ENCODE measurements at places on chromosomes 16 and 17.

GRCh38 chr17:67018471-67019434 is 25.6 kb upstream of the CACNG1 start:
- no peak for DNase-seq

DNA sequence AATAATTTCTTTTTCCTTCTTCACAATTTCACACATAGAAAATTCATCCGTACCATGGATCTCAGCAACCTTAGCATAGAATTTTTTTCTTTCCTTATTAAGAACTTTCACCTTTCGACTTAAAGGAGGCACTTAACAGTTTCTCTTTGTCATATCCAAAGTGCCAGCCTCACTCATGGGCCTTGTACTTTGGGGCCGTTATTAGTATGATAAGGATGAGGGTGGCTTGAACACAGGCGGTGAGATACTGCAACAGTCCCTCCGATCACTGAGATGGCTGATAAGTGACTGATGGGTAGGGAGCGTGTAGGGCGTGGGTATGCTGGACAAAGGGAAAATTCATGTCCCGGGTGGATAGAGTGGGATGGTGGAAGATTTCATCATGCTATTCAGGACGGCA is 85.3 kb downstream of the OR1D5 start:
- DNase-seq = no peak

- no peak for DNase-seq
These were observed 71.3 kb downstream of the KANSL1 start for GRCh38 chr17:46121841-46122485.

GRCh38 chr17:75144816-75145512 is 9.3 kb downstream of the JPT1 start:
- no peak for DNase-seq

- DNase-seq = no peak
These were observed 25.1 kb downstream of the RAI1 start for GRCh38 chr17:17706140-17707060.

DNA sequence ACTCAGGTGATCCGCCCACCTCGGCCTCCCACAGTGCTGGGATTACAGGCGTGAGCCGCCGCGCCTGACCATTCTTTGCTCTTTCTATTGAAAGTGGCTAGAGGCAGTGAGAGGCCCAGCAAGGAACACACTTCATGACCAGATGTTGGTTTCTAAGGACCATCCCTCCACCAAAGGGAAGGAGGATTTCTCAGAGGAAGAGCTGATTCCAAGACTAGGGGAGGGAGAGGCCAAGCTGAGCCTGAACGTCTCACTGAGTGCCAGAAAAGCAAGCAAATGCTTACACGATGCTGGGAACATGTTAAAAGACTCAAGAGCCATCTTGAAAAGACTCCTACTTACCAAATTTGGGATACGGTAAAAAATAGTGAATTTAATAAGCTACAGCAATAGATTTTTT is 79.2 kb downstream of the MRM3 start:
- no peak for DNase-seq

- DNase-seq = no peak
These were observed 498.5 kb downstream of the WWOX start for GRCh38 chr16:78597809-78598570.

GRCh38 chr17:56919717-56920116 is 5.9 kb upstream of the TRIM25 start:
- DNase-seq = no peak

DNA sequence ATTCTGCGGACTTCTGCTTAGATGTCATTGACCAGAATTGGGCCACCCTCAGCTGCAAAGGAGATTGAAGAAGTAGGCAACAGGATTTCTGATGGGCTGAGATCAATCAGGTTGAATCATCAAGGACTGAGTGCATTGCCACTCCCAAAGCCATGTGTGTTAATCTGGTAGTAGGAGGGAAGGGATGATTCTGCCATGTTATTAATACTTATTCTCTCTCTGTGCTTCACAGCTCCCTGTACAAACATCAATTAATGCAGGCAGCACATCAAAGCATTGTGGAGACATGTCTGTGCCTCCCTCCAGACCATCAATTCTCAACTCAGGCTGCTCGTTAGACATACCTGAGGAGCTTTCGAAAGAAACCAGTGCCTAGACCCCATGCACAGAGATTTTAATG is 11.6 kb downstream of the LRRC3C start:
- no peak for DNase-seq

GRCh38 chr16:77295896-77296295 is 96.7 kb downstream of the SYCE1L start:
- no peak for DNase-seq

DNA sequence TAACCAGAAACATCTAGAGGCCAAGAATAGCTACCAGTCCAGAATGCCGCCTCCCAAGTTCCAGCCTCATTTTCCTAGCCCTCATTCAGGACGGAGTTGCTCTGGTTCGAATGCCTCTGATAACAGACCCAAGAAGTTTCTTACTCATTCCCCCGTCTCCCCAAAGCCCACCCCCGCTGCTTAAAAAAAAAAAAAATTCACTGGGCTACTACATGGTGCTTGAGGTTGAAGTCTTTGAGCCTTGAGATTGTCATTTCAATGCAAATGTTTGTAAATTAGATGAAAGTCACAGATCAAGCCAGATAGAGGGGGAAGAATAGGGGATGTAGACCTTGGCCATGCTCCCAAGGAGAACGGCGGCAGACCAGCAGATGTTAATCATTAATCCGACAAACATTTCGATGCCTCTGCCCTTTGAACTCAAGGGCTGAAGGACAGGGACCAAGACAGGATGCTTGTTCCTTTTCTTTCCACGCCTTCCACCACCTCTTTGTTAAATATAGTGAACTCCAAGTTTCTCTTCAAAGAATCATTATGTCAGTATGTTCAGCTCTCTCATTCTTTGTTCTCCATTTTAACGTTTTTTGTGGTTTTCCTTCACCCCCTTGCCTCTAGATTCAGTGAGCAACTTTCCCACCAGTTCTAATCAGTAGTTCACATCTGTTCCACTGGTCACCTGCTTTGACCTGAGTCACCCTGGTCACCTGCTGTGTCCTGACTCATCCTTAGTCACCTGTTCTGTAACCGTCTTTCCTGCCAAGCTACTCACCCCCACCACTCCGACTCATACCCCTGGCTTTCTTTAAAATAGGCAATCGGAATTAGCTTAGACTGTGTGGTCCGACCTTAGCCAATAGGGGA is 190.3 kb downstream of the CPPED1 start:
- DNase-seq = peak; percentile 19

DNA sequence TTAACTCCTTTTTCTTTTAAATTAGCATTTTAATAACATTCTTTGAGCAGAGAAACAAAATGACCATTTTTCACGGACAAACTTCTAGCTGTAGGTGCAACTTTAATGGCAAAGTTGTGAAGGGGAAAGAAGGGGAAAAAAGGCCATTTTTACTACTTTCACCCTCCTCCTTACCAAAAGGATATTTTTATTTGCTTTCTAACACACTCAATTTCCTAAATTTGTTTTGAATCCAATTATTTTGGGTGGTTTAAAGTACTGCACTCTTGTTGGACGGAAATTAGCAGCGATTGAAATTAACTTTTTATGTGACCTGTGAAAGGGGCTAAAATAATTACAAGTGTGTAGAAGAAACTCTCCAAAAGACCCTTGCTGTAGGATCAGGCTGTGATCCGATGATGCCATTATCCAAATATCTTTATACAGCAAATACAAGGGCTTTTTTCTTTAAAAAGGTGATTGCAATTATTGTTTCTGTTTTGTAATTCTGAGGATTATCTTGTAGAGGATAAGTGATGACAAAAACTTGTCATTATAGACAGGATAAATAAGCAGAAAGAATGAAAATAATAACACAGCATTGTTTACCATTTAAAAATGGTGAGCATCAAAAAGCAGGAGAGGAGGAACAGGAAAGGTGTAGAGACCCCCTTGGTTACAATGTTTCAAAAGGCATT is 42.4 kb downstream of the SNX11 start:
- DNase-seq = no peak

- no peak for DNase-seq
These were observed 21.9 kb downstream of the MRM1 start for GRCh38 chr17:36623281-36623680.

- no peak for DNase-seq
These were observed 166.8 kb downstream of the MAP2K6 start for GRCh38 chr17:69581061-69581961.

- no peak for DNase-seq
These were observed 2.8 kb upstream of the MMP15 start for GRCh38 chr16:58022601-58023371.

DNA sequence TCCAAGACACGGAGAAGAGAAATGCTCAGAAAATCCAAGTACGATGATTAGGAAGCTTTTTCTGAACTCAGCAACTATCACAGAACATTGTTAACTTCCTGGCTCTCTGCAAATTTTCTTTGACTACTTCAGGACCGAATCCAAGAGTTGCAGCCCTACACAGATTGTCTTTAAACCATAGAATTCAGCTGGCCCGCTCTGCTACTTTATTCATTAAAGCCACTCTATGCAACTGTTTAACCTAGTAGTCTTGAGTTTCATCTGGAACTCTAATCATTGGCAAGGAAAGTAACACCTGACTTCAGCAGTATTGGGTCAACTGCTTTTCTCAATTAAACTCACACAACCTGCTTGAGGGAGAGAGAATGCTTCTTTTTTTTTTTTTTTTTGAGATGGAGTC is 210.1 kb downstream of the SLC39A11 start:
- no peak for DNase-seq

- no peak for DNase-seq
These were observed 32.8 kb downstream of the RNF157 start for GRCh38 chr17:76207275-76208059.

- DNase-seq = no peak
These were observed 15.7 kb downstream of the HYDIN start for GRCh38 chr16:71214746-71215381.

DNA sequence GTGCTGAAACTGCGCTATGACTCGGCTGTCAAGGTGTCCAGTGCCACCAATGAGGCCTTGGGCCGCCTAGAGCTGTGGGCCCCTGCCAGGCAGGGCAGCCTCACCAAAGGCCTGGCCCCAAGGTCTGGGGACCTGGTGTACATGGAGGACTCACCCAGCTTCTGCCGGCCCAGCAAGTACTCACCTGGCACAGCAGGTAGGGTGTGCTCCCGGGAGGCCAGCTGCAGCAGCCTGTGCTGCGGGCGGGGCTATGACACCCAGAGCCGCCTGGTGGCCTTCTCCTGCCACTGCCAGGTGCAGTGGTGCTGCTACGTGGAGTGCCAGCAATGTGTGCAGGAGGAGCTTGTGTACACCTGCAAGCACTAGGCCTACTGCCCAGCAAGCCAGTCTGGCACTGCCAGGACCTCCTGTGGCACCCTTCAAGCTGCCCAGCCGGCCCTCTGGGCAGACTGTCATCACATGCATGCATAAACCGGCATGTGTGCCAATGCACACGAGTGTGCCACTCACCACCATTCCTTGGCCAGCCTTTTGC is 25.0 kb downstream of the WNT9B start:
- DNase-seq = no peak

GRCh38 chr17:68516732-68517131 is 4.5 kb downstream of the PRKAR1A start:
- DNase-seq = no peak

DNA sequence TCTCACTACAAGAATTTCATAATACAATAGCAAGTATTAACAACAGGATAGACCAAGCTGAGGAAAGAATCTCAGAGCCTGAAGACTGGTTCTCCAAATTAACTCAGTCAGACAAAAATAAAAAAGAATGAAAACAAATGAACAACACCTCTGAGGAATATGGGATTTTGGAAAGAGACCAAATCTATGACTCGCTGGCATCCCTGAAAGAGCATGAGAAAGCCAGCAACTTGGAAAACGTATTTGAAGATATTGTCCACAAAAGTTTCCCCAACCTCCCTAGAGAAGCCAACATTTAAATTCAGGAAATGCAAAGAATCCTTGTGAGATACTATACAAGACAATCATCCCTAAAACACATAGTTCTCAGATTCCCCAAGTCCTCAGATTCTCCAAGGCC is 20.9 kb downstream of the NLRP1 start:
- no peak for DNase-seq

DNA sequence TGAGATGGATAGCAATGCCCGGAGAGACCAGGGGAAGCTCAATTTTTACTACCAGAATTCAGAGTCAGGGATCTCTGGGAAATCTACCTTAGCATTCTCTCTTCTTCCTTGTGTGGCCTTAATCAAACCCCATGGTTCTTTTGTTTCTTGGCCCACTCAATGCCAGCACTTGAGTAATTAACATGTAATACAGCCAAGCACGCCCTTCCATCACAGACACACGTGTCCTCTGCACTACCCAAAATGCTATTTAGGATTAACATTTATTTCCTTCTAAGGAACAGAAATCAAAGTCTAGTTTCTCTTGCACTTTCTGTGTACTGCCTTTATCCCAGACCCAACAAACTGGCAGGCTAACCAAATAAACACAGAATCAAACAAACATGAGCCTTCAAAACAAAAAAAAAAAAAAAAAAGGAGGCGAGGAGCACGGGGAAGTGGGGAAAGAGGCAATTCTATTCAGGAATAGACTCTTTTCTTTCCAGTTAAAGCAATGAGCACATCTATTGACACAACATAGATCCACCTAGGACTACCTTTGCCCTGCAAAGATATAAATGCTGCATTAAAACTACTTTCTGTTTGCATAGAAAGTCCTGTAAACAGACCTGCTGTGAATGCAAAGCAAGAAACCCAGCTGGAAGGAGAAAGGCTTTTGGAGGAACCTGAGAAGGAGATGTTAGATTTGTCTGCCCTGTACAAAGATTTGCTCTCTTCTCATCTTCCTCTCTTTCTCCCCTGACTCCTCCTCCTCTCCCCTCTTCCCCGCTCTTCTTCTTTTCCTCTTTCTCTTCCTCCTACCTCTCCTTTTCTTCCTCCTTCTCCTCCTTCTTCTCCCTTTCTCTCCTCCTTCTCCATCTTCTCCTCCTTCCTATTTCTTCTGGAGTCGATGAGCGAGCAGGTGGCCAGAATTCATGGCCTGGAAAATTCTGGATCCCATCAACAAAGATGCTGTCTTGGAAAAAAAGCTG is 294.4 kb downstream of the NPIPA8 start:
- no peak for DNase-seq

GRCh38 chr16:27515874-27516353 is 33.8 kb downstream of the GTF3C1 start:
- DNase-seq = peak; percentile 33

DNA sequence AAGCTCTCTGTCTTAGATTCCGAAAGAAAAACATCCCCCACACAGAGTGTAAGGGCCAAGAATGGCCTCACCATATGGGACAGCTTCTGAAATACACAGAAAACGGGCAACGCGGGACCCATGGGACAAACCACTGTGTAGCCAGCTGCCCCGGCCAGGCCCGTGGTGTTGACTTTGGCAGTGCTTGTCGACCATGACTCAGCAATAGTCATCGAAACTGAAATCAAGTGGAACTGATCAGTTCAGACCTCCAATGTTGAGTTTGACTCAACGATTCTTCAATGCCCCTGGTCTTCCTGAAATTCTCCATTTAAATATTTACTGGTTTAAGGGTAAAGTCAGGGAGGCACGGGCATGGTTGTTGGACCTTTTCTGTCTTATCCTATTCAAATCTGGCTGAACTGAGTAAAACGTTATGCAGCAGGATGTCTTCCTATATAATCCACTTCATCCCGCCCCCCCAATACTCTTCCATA is 27.5 kb downstream of the ZFHX3 start:
- no peak for DNase-seq

GRCh38 chr17:40477796-40478195 is 23.6 kb downstream of the TNS4 start:
- DNase-seq = no peak

- no peak for DNase-seq
These were observed 60.5 kb downstream of the CMIP start for GRCh38 chr16:81505011-81505661.

- no peak for DNase-seq
These were observed 88.5 kb downstream of the SMG6 start for GRCh38 chr17:2214929-2215615.

Measured in activated CD4-positive, alpha-beta memory T cell treated with anti-CD3 and anti-CD28 coated beads, Interleukin-2, amount 10 ng/mL, durations not matched to agents 7 days and 5 days (primary cell).